ENCODE measurements at places on chromosomes 13 and 19.
A peak's percentile ranks its signal among the peaks of the same experiment; 100 is the strongest.

DNA sequence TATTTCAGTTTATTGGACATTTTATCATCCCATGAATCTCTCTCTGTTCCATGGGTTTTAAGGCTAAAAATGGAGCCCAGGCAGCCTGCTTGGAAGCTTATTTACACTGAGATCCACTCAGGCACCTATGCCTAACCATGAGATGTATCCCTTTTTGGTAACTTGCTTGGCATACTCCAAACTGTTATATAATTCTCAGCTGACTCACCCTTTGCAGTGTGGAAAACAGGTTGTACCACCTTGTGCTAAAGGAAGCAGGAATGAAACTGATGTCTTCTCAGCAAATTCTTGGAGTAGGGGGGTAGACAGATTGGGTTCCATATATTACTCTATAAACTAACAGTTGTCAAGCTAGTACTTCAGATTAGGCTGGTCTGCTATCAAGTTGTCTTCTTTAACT lies 483.6 kb downstream of the KLF5 start:
- DNase-seq, result no peak

DNA sequence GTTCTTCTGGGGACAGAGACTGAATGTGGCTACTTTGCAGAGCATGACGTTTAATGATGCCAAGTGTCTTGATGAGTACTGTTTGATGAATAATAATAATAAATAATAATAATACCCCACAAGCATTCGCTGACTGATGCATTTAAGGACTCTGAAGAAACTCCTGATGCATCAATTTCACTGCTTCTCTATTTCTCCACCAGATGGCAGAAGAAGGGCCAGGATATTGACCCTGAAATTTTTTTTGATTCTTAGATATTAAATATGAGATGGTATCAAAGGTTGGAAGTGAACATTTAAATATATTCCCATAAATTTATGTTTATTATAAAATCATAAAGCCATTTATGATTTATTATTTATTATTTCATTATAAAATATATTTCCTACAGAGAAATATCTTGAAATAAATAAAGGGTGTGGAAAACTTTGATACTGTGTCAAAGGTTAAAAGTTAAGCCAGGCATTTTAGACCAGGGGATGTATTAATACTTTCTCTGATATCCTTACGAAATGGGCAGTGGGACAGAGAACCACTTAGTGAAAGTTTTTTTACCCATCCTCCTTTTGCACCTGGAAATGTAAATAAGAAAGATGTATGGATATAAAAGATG lies 170.9 kb downstream of the LACC1 start:
- no peak for DNase-seq

GRCh38 chr13:110416131-110417025 lies 109.3 kb downstream of the COL4A2 start:
- peak; percentile 89 for DNase-seq

DNA sequence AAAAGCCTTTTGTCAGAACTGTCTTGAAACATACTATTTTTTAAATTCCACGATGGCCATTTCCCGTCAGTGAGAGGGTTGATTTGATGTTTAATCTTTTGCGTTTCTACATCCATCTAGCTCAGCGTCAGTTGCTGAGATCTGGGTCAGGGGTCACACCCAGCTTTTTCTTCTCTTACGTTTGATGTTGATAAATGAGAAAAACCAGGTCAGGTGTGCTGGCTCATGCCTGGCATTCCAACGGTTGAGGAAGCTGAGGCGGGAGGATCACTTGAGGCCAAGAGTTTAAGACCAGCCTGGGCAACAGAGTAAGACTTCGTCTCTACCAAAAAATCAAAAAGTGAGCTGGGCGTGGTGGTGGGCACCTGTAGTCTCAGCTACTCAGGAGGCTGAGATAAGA lies 168.9 kb downstream of the PTPRS start:
- no peak for DNase-seq

All from vagina (tissue), 2 donors.